ENCODE measurements at places on chromosomes 11 and 22.

- no peak for DNase-seq
Measured at GRCh38 chr22:44103735-44104480, 76.8 kb upstream of the PARVG start.

GRCh38 chr11:75311858-75312288, 39.6 kb downstream of the ARRB1 start:
- DNase-seq = no peak

DNA sequence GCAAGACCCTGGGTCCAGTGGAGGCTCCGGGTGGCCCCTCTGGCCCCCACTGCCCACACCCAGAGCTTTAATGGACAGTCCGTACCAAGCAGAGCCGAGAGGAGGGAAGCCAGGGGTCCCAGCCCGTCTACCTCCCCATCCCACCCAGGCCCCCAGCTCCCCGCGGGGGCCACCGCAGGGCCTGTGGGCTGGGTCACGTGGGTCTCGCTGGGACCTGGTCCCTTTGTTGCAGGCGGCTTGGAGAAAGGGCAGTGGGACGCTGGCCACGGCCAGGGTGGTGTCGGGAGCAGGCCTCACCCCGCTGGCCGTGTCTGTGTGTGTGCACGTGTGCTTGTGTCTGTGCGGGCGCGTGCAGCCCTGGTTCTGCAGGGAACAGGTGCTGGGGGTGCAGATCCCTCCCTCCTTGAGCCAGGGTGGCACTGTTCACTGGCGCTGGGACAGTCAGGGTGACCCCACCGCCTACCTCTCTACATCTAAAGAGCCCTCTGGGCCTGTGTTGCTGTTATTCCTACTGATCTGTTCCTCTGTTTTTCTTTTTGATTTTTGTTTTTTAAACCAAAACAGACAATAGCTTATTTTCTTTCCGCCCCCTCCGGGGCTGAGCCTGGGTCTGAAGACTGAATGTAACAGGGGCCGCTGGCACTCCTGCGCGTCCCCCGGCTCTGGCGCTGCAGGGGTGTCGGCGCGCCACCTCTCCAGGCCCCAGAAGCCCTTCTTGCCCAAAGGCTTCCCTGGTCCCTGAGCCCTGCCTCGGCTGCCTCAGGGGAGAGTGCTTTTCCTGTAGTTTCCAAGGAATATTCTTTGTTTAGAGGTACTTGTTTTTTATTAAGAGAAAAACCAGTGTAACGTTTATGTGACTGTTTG, 20.1 kb upstream of the TMEM191C start:
- DNase-seq = no peak

- DNase-seq = no peak
Measured at GRCh38 chr11:74474316-74474715, 7.0 kb upstream of the KCNE3 start.

GRCh38 chr11:61596990-61597389, 16.1 kb upstream of the SYT7 start:
- DNase-seq = no peak

DNA sequence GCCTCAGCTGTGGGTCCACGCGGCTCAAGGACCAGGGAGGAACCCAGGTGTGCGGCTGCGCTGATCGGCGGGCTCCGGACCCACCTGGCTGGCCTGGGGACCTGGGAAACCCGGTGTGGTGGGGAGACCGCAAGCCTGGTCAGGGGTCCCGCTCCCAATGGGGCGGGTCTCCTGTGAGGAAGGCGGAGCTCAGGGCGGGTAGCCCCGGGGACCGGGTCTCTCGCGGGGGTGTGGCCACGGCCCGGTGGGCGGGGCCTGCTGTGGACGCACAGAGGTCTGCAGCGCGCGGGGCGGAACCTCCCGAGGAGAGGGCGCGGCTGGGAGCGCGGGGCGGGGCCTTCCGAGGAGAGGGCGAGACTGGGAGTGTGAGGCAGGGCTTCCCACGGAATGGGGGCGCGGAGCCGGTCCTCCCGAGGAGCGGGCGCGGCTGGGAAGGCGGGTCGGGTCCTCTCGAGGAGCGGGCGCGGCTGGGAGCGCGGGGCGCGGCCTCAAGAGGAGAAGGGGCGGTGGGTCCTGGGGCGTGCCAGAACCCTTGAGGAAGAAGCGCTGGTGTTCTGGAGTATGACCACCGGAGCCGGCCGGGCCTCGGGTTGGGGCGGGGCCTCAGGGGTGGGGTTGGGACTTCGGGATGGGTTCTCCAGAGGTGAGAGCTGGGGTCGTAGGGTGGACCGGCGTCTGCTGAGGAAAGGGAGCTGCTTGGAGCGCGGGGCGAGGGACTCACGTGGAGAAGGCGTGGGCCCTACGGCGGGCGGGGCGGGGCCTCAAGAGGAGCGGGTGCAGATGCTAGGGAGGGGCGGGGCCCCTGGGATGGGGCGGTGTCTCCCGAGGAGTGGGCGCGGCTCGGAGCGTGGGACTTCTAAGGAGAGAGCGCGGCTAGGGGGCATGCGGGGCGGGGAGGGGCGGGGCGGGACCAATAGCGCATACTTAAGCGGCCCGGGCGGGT, 20.8 kb downstream of the DGCR6L start:
- DNase-seq = no peak

GRCh38 chr22:31631436-31631835, 30.6 kb downstream of the PISD start:
- no peak for DNase-seq

- no peak for DNase-seq
Measured at GRCh38 chr11:48107188-48107704, 109.4 kb upstream of the OR4B1 start.

DNA sequence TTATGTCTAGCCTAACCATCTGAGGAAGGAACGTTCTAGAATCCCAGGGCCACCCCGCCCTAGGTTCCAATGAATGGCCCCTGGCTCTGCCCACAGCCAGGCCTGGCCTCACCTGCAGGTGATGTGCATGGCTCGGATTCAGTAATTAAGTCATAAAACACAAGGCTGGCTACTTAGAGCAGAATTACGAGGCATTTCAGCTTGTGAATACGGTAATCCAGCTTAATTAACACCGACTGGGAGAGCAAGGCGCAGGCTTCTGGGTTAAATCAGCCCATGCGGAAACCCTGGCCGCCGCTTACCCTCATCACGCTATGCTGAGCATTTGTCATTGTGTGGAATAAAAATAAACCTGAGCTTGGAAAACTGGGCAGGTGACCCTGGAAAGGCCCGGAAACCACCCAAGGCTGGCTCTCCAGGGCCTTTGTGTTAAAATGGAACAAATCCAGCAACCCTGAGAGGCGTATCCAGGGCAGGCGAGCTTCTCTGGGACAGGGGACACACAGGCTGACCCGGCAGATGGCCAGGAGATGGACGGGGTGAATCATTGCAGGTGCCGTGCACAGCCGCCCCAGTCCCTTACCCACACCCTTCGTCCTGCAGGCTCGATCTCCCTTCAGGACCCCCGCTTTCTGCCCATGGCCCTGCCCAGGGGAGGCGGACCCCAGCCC, 220.2 kb downstream of the CTTN start:
- DNase-seq = no peak

DNA sequence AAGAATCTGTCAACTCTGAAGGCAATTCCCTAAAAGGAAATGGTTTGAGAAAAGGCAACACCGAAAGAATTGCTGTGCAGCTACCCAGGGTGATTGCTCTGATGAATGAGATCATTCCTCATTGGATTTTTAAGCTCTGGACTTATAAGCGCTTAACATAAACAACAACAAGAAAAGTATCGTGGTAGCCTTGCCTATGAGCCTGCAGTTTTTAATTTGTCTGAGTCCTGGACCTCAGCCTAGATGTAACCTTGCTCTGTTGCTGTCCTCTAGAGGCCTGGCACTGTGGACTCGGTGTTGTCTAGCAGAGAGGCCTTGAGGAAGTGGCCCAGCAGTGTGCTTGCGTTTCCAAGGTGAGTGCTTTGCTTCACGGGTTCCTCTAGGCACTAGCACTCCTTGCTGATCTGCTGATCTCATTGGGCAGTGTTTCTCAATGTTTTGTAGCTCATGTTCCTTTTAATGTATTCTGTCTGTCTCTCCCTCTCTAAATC, 20.4 kb downstream of the CCDC81 start:
- no peak for DNase-seq

DNA sequence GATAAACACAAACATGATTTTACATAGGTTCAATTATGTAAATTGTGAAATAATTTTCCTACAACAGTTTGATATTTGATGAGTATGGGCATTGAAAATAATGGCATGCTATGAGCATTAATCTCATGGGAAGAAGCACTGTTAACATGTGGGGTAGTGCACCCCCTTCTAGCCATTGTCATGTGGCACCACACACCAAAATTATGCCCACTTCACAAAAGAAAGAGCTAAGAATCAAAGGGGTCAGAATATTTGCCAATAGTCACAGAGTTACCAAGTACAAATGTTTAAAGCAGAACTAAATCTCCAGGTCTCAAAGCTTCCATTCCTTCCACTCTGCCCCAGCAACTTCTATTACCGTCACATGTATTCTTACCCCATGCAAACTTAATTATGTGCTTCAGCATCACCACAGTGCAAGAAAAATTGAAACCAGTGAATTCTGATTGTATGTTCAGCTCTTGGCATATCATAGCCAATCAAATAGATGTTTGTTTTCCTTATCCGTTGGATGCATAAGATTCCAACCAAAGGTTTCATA, 1273.8 kb downstream of the FAM181B start:
- no peak for DNase-seq

DNA sequence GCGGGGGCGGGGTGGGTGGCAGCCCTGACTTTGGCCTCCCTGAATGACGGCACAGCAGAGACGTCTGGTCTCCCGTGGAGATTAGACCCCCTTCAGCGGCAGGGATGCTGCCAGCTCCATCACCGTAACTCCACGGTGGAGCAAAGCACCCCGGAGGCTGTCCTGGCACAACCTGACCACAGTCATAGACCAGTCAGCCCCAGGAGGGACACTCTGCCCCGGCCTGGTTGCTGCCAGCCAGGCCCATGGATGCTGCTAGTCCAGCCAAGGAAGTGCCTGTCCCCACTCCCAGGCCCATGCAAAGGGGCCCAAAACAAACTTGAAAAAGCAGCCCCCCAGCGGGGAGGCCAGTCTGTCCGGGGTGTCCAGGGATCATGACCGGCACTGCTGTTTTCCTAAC, 11.5 kb upstream of the ANO1 start:
- no peak for DNase-seq

DNA sequence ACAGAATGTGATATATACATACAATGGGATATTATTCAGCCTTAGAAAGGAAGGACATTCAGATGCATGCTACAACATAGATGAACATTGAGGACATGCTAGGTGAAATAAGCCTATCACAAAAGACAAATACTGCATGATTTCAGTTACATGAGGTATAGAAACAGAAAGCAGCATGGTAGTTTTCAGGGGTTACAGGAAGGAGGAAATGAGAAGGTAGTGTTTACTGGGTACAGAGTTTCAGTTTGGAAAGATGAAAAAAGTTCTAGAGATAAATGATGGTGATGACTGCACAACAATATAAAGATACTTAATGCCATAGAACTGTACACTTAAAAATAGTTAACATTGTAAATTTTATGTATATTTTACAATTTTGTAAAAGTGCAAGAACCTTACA, 266.7 kb upstream of the C11orf87 start:
- DNase-seq = no peak

DNA sequence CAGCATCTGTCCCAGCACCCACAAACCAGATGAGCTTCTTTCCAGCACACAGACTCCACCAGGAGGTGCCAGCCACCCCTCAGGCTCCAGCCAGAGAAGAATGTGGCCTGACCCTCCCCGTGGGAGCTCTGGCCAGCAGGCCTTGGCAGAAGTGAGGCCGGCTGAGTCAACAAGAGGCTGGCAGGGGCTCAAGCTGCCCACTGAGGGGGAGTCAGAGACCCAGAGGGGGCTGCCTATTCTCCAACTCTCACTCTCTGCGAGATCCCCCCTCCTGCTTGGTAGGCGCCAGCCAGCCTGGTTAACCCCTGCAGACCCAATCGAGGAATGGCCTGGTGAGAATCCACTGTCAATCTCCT, 10.6 kb upstream of the CDC42EP1 start:
- no peak for DNase-seq

DNA sequence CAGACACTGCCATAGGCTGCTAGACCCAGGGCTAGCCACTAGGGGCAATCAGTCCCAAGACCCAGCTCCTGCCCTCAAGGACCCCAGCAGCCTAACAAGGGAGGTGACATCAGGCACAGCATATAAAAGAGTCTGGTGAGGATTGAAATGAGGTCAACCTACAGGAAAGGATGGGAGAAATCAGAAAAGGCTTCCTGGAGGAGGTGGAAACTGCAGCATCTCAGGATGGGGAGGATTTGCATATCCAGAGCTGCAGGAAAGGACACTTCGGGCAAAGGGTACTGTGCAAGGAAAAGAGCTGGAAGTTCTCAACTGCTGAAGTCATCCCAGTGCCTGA, 2.9 kb upstream of the ARFGAP2 start:
- DNase-seq = no peak

DNA sequence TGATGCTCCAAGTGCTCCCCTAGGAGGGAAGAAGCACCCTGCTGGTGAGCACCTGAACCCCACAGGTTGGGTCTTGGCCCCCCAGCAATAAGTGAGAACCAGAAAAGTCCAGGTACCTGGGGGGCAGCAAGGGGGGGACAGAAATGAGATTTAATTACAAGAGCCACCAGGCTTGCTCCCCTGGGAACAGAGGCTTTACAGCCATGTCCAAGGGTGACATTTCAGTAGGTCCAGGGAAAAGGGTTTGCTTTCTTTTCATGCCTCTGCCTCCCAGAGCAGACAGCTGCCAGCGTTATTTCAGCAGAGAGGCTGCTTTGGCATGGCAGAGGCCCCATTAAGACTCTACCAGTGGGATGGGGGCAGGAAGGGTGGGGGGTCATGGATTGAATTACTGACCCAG, 437.7 kb downstream of the BUD13 start:
- DNase-seq = no peak

Data from cortex of kidney (tissue), 1 donor.